ENCODE measurements at places on chromosomes 12 and 14.
A peak's percentile ranks its signal among the peaks of the same experiment; 100 is the strongest.

DNA sequence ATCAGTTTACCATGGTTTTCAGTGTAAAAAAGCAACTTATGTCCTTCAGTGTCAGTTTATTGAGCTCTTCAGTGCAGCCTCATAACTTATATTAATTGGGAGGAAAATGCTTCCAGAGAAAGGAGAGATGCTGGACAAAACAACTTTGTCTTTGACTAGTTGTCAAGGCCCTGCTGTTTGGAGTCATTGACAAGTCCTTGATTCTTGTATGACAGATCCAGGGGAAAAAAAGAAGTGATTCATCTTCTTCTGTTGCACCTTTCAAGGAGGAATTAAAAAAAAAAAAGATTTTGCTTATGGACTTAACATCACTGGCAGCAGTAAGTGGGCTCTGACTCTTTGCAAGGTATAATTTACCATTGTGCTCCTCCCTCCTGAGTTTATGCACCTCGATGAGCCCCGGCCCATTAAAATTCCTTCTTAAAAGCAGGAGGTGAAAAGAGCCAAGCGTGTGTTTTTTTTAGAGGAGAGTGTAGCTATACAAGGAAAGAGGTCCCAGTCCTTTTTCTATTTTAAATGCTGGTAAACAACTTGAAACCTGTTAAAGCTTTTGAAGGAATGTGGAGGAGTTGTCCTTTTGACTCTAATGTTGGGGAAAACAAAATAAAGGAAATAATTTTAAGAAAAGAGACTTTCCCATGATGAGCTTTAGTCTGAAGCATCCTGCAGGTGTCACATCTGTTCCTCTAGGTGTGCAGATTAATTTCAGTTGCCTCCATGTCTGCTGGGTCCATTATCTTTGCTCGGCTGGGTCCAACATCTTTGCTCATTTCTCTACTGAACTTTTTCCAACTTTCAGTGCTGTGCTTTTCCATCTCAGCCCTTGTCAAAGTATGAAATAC lies 431.6 kb downstream of the RAD51B start:
- DNase-seq, result peak; percentile 17

GRCh38 chr12:89574736-89575208 lies 48.9 kb upstream of the POC1B start:
- no peak for DNase-seq

DNA sequence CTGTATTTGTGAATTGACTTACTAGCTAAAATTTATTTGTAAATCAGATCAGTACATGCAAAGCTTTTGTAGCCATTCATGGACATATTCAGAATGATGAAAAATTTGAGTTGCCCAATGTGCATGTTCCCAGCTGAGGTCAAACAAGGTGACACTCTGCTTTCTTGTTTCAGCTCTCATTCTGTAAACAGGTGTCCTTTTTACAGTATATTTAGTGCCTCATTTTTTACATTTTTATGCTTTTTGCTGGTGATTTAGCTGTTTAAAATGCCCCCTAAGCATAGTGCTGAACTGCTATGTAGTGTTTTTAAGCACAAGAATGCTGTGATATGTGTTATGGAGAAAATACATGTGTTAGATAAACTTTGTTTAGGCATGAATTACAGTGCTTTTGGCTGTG lies 76.3 kb downstream of the MIA2 start:
- DNase-seq, result no peak

DNA sequence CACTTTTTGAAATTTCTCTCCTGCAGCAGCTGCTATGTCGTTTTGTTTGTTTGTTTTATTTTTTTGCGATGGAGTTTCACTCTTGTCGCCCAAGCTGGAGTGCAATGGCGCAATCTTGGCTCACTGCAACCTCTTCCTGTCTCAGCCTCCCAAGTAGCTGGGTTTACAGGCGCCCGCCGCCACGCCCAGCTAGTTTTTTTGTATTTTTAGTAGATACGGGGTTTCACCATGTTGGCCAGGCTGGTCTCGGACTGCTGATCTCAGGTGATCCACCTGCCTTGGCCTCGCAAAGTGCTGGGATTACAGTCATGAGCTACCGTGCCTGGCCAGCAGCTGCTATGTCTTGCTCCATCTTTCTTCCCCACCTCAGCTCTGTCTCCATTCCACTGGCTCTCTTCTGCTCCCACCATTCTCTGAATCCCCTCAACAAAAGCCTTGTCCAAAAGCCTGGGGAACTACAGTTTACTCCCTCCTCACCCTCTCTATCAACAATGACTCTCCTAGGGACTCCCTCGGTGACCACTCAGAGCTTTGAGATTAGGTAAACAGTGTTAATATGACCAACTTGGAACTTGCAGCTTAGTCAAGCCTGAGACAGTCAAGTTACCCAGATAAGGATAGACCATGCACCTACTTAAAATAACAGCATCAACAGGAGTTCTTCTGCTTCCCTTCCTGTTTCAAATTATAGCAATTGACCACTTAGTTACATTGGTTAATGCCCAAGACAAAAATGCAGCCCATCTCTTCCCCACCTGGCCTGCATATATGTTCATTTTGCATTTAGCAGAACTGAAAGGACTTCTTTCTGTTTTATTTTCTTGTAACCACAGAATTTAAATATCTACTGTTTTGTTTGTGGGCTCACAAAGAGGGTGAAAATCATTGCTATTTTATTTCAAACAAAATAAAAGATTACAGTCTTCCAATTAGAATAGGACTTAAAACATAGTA lies 189.0 kb upstream of the AMIGO2 start:
- DNase-seq, result no peak

DNA sequence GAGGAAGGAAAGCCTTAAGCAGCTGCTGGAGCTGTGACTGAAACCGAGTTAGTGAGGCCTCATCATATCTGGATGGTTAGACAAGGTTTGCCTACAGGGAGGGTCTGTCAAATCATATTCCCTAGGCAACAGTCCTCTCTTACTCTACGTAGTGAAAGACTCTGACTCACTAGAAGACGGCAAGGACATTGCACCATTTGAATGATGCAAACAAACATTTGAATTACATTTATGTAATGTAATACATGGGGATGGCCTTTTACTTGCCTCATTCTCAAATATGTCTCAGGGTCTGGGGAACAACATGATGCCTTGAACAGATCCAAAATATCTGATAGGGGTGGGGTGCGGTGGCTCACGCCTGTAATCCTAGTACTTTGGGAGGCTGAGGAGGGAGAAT lies 29.8 kb upstream of the STRAP start:
- DNase-seq, result no peak

GRCh38 chr14:92400579-92401444 lies 77.8 kb downstream of the SLC24A4 start:
- no peak for DNase-seq

DNA sequence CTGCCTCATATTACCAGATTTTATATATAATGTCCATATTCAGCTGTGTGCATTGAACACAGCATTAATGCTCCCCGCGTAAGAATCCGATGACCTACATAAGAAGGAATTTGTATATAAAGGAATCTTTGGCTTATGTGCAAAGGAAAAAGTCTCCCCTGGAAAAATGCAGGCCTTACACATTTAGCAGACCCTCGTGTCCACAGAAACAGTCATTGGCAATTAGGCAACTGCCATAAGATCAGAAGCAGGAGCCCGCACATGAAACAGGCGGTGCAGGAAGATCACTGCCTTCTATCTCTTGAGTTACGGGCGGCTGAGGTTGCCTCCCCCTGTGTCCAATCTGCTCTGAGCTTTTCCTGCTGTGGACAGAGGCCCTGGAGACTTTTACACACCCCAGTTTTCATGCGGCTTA lies 63.2 kb upstream of the RFX4 start:
- no peak for DNase-seq

DNA sequence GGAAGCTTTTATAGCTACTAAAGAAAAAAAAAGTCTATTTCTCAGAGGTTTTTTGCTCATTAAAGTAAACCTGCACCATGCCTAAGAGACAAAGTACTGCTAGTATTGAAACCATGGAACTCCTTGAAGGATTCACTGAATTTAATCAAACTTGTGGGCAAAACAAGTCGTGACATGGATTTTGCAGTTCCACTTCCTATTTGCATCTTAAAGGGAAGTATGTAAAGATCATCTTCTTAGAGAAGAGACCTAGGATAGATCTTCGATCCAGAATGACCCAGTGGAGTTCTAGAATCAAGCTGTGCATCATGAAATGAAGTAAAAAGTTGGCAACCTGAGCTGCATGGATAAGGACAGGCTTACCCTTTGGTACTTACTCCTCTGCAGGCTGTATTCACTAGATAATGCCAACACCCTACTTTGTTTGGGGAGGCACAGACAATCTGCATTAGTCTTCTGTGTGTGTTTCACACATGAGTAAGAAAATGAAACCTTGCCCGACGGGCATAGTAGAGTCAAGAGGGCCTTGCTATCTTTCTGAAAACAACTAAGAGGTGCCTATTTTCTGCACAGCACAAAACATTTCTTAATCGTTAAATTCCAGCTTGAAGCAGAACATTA lies 1.9 kb downstream of the GNG2 start:
- DNase-seq, result no peak

DNA sequence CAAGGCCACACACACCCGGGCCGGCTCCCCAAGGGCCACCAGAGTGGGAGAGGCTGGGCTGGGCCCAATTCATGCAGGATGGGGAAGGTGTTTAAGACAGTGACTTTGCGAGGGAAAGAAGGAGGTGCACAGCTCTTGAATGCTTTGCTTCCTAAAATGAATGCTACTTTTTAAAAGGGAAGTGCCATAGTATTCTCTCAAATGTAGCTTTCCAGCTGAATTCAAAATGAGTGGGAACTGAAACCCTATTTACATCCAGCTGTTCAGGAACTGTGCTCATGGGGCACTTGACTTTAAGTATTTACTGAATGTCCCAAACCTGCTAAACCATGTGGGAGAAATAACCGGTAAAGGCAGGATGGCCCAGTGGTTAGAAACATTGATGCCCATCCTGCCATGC lies 7.6 kb downstream of the ITPK1 start:
- DNase-seq, result no peak

DNA sequence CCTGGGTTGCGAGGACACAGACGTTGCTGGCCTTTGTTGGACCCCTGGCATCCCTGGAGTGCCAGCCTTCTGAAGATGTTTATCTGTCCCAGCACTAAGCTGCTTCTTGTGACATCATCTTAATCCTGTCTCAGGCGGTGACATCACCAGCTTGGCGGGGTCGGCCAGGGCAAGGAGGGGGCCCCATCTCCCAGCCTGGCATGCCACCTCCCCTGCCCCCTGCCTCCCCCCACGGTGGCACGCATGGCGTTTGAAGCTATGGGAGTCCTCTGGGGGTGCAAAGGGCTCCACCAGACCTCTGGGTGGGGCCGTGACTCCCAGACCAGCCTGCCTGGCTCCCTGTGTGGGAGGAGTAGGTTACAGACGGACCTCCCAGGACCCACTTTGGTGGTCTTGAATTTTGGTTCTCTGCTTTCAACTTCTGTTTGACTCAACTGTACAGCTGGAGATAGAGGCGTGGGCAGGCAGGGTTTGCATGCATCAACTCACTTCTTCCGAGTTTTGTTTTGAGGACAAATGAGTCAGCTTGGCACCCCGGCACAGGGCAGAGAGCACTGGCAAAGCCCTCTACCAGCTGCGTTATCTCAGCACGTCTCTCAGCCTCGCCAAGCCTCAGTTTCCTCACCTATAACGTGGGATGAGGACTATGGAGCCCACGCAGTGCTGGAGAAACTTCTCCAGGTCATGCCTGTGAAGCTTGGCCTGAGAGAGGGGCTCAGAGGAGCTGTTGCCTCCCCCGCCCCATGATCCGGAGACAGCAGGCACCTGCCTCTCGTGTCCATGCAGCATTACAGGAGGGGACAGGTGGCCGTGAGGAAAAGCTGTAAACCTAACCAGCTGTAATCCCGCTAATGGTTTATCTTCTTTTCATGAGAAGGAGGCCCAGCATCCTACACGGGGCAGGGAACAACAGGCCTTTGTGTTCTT lies 38.8 kb upstream of the EML1 start:
- DNase-seq, result no peak

- DNase-seq, result no peak
These were observed 61.1 kb downstream of the PTHLH start for GRCh38 chr12:27911397-27911796.

DNA sequence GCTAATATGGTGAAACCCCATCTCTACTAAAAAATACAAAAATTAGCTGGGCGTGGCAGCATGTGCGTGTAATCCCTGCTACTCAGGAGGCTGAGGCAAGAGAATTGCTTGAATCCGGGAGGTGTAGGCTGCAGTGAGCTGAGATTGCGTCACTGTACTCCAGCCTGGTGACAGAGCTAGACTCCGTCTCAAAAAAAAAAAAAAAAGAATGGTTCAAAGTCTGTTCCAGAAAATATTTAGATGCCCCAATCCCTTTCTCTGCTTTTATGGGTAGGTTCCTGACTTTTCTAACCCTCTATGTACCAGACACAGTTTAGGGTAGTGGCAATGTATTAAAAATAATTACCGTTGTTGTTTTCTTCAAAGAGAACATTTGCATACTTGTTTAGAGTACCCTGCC lies 161.4 kb downstream of the STXBP6 start:
- DNase-seq, result no peak

GRCh38 chr14:89265234-89265633 lies 151.8 kb downstream of the FOXN3 start:
- no peak for DNase-seq

DNA sequence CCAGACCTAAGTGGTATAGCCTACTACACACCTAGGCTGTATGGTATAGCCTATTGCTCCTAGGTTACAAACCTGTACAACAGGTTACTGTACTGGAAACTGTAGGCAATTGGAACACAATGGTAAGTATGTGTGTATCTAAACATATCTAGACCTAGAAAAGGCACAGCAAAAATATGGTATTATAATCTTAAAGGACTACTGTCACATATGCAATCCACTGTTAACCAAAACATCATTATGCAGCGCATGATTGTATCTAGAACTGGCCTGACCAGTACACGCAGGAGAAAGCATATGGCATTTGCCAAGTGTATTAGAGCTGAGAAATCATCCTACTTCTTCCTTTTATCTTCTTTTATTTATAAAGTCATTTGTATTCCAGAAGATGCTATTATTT lies 75.5 kb downstream of the SLC8A3 start:
- no peak for DNase-seq

- DNase-seq, result no peak
These were observed 180.3 kb upstream of the LRIG3 start for GRCh38 chr12:59100585-59100984.

DNA sequence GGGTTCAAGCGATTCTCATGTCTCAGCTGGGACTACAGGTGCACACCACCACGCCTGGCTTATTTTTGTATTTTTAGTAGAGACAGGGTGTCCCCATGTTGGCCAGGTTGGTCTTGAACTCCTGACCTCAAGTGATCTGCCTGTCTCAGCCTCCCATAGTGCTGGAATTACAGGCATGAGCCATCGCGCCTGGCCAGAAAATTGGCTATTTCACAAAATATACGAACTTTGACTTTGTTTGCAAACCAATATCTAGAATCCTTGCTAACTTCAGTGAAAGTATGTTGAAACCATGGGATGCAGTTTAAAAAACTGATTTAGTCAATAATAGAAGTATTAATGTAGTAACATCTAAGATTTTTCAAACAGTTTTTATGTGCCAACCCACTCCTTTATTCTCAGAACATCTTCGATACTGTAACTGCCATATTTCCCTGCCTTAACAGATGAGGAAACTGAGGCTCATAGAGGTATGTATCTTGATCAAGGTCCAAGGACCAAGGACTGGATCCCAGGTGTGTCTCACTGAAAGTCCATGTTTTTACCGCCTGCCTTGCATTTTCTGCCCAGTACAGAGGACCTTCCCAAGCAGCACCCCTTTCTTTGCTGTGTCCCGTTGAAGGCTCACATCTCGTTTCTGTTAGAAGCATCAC lies 54.5 kb downstream of the SMOC1 start:
- DNase-seq, result no peak

GRCh38 chr12:98514982-98515286 lies 456 bp upstream of the TMPO start:
- DNase-seq, result no peak
